ENCODE measurements at places on chromosomes 2 and 18. TPM values are rescaled to one million over a fixed set of nuclear protein-coding genes. Genes with fewer than 3 reads are reported as not detected.

The NEU2 gene
- not detected for total RNA-seq

DNA sequence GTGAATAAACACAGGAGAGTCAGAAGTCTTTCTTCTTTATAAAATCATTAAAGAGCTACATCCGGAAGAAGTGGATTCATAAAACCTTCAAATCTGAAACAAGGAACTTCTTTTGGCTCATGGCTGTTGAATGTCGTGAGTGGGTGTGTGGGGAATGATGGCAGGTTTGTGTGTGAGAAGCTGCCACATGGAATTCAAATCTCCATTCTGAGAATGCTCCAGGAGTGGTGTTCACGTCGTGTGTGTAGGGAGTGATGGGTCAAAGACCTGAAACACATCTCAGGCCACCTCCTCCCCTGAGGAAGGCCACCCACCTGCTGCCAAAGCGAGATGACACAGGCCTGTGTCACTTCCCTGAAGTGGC is 28.9 kb downstream of the FAM228A start:
- H3K36me3 ChIP-seq, result peaks cover 18% of the 10 kb centered on the region
- no peak overlapping the region for H3K27ac ChIP-seq
- H3K27me3 ChIP-seq, result no peaks in the 10 kb centered on the region
- H3K4me3 ChIP-seq, result no peak overlapping the region

DNA sequence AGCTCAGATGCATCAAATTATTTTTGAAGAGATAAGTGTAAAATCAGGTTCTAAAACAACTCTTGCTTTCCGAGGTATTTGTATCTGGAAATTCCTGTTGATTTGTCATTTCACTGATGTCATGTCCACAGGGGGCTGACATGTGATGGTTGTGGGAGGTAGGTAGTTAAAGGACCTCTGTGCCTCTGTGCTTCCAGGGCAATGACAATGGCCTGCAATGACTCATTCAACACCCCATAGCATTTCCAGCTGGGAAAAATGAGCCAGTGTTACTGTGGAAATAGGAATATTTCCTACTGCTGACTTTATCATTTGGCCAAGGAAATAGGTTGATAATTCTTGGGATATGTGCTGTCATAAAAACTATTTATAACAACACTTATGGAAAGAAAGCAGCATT is 86.2 kb upstream of the CCDC195 start:
- peaks cover 71% of the 10 kb centered on the region for H3K36me3 ChIP-seq
- H3K27me3 ChIP-seq, result no peaks in the 10 kb centered on the region
- no peak for DNase-seq

The GKN2 gene
- total RNA-seq, result not detected

The POTEE gene
- total RNA-seq, result 0.40 TPM

The ANKRD53 gene
- not detected for total RNA-seq

The UGT1A4 gene
- total RNA-seq, result not detected

The CFAP65 gene
- total RNA-seq, result not detected

DNA sequence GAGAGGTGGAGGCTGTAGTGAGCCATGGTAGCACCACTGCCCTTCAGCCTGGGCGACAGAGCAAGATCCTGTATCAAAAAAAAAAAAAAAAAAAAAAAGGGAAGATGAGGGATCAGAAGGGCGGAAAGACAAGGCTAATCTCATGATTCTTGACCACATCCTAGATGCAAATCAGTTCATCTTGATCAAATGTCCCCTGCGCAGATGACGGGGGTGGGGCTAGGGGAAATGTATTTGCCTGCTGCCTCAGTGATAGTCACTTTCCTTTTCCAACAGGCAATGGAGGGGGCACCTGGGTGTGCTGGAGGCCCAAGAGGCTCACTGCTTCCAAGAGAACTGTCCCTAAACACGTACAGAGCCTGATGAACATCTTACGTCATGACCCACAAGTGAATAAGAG is 3.7 kb upstream of the EMILIN2 start:
- peaks cover 50% of the 10 kb centered on the region for H3K27me3 ChIP-seq
- no peak overlapping the region for H3K4me3 ChIP-seq
- peaks cover 12% of the 10 kb centered on the region for H3K4me1 ChIP-seq
- no peak for DNase-seq
- no peak overlapping the region for H3K27ac ChIP-seq
- H3K36me3 ChIP-seq, result peaks cover 3% of the 10 kb centered on the region

The CRYGC gene
- total RNA-seq, result not detected

- H3K27ac ChIP-seq, result no peak overlapping the region
- DNase-seq, result no peak
- no peaks in the 10 kb centered on the region for H3K36me3 ChIP-seq
- no peaks in the 10 kb centered on the region for H3K4me1 ChIP-seq
Observed at GRCh38 chr2:223488814-223489213, 113.3 kb downstream of the SCG2 start.

- no peak overlapping the region for H3K27ac ChIP-seq
- H3K4me3 ChIP-seq, result no peak overlapping the region
- DNase-seq, result no peak
- peaks cover 4% of the 10 kb centered on the region for H3K36me3 ChIP-seq
- H3K4me1 ChIP-seq, result peaks cover 22% of the 10 kb centered on the region
- no peaks in the 10 kb centered on the region for H3K27me3 ChIP-seq
Observed at GRCh38 chr2:62145478-62146100, 50.3 kb upstream of the B3GNT2 start.

DNA sequence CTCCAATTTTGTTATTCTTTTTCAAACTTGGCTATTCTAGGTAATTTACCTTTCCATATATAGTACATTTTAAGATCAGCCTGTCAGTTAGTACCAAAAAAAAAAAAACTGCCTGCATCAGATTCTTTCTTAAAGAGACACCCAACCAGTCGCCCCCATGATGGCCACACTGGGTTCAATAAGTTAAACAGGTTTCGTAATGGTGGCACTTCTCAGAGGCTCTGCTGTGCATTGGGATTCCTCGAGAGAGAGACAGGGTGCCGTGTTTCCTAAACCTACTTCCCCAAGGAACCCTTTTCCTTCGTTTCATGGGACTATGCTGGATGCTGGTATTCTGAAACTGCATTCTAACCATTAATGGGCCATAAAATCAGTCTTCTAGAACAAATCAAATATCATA is 37.4 kb downstream of the MYO7B start:
- H3K4me3 ChIP-seq, result no peak overlapping the region
- peaks cover 72% of the 10 kb centered on the region for H3K27me3 ChIP-seq
- no peaks in the 10 kb centered on the region for H3K36me3 ChIP-seq
- DNase-seq, result no peak
- H3K27ac ChIP-seq, result no peak overlapping the region

- peaks cover 30% of the 10 kb centered on the region for H3K27me3 ChIP-seq
- H3K36me3 ChIP-seq, result no peaks in the 10 kb centered on the region
- H3K27ac ChIP-seq, result no peak overlapping the region
- H3K4me1 ChIP-seq, result no peaks in the 10 kb centered on the region
- H3K4me3 ChIP-seq, result no peak overlapping the region
Observed at GRCh38 chr2:208086029-208086428, 38.3 kb downstream of the CRYGD start.

- H3K4me3 ChIP-seq, result no peak overlapping the region
- DNase-seq, result no peak
- H3K27ac ChIP-seq, result no peak overlapping the region
- H3K4me1 ChIP-seq, result no peaks in the 10 kb centered on the region
- no peaks in the 10 kb centered on the region for H3K36me3 ChIP-seq
Observed at GRCh38 chr2:154978710-154979109, 280.2 kb downstream of the KCNJ3 start.

DNA sequence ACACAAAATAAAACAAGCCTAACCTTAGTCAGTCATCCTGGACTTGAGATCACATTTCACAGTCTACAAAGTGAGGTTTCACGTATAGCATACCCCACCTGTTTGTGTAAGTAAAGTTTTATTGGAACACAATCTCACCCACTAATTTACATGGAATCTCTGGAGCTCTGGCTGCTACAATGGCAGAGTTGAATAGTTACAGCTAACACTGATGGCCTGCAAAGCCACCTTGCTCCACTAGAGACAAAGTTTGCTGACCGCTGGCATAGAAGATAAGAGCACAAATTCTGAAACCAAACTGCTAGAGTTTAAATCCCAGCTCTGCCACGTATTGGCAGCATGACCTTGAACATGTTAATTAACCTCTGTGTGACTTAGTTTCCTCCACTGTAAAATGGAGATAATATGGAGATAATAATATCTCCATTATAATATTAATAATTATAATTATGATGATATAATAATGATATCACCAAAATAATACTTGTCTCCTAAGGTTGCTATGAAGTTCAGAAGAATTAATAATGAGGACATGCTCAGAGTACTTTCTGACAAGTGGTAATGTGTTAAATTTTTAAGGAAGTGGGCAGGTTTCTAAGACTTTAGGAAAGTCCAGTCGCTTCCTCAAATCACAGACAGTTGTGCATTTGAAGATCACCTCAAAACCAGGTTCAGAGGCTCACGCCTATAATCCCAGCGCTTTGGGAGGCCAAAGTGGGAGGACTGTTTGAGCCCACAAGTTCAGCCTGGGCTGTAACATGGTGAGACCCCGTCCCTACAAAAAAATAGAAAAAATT is 204.6 kb downstream of the SH3RF3 start:
- DNase-seq, result no peak
- H3K4me1 ChIP-seq, result peaks cover 35% of the 10 kb centered on the region
- no peak overlapping the region for H3K4me3 ChIP-seq
- H3K36me3 ChIP-seq, result no peaks in the 10 kb centered on the region
- no peak overlapping the region for H3K27ac ChIP-seq

- H3K4me3 ChIP-seq, result no peak overlapping the region
- peaks cover 8% of the 10 kb centered on the region for H3K27me3 ChIP-seq
- DNase-seq, result no peak
Observed at GRCh38 chr18:58800582-58800981, 64.1 kb upstream of the ZNF532 start.

Data from activated CD8-positive, alpha-beta memory T cell treated with anti-CD3 and anti-CD28 coated beads, Interleukin-2, amount 10 ng/mL, durations not matched to agents 7 days and 5 days (primary cell).